ENCODE measurements at places on chromosomes 4 and X. TPM values are rescaled to one million over a fixed set of nuclear protein-coding genes. Genes with fewer than 3 reads are reported as not detected.

The RNF150 gene
- total RNA-seq, result 36.5 TPM

The CD99 gene
- 122 TPM for total RNA-seq

The MAGIX gene
- 2.1 TPM for total RNA-seq

The ZIC3 gene
- total RNA-seq, result not detected

The MAOB gene
- 1.0 TPM for total RNA-seq

The SUPT20HL2 gene
- not detected for total RNA-seq

The DACH2 gene
- 1.0 TPM for total RNA-seq

The NLGN4X gene
- total RNA-seq, result 1.6 TPM

The EPGN gene
- total RNA-seq, result 0.52 TPM

The RBM47 gene
- 2.6 TPM for total RNA-seq

All from skeletal muscle tissue (tissue), 5 donors.